ENCODE measurements at places on chromosomes 6 and 20.
A peak's percentile ranks its signal among the peaks of the same experiment; 100 is the strongest.

- H3K4me3 ChIP-seq = no peak overlapping the region
- peak overlapping the region; percentile 9 for H3K27ac ChIP-seq
- no peaks in the 10 kb centered on the region for H3K4me1 ChIP-seq
Measured at GRCh38 chr6:107737397-107737793, 86.7 kb downstream of the SCML4 start.

GRCh38 chr6:87001494-87001893 lies 64.2 kb downstream of the HTR1E start:
- no peaks in the 10 kb centered on the region for H3K4me1 ChIP-seq
- no peak overlapping the region for H3K4me3 ChIP-seq
- no peaks in the 10 kb centered on the region for H3K36me3 ChIP-seq

DNA sequence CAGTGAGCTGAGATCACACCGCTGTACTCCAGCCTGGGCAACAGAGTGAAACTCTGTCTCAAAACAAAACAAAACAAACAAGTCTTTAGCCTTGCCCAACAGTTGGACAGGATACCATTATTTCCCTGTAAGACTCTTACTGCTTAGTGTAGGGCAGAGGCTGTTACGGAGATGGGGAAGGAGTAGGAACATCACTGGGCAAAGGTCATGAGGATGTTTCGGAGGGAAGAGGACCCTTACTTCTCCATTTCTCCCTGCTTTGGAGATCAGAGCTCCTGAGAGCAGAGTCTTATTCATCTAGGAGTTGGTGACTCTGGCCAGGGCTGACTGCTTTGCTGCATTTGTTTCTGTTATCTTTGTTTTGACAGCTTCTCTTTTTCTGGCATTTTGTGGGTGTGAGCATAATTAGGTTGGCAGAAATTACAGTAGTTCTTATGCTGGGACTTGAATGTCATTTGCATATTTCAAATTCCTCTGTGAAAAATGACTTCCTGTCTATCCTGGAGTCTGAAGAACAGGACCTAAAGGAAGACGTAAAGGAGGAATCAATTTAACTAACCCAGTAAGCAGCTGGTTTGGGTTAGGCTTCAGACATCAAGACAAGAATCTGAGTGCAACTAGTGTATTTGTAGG lies 89.0 kb downstream of the CDS2 start:
- H3K27me3 ChIP-seq = no peaks in the 10 kb centered on the region
- peaks cover 14% of the 10 kb centered on the region for H3K4me1 ChIP-seq
- no peak for DNase-seq
- H3K27ac ChIP-seq = peak overlapping the region; percentile 24

DNA sequence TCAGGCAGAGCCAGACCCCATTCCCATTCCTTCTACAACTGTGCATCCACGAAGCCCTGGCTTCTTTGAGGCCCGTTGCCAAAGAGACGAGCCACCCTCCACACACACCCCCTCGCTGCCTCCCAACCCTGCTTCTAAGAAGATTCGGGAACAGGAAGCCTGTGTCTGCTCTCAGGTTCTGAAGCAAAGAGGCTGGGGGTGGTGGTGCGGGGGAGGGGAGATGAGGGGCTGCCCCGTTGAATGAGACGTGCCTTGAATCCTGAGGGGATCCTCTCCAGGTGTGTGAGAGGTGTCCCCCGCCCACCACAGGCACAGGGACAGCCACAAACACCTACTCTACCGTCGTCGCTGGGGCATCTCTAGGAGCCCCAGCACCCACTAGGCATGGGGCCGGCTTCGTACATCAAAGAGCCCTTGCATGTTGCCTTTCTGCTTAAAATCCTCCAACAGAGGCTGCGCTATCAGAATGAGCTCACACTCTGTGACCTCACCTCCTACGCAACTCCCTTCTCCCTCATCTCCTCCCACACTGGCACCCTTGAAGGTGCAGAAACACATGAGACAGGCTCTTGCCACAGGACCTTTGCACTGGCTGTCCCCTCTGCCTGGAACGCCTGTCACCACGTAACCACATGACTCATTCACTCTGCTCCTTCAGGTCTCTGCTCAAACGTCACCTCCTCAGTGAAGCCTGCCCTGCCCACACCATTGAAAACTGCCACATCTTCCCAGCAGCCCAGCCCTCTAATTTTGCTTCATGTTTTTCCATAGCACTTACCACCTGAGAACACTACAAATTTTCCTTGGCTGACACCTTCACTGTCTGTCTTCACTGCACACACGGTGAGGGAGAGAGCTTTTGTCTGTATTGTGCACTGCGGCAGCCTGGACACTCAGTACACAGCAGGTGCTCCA lies 58.5 kb downstream of the PREX1 start:
- peak overlapping the region; percentile 41 for H3K27ac ChIP-seq
- DNase-seq = peak; percentile 72
- peaks cover 4% of the 10 kb centered on the region for H3K27me3 ChIP-seq
- H3K36me3 ChIP-seq = no peaks in the 10 kb centered on the region
- no peak overlapping the region for H3K4me3 ChIP-seq

DNA sequence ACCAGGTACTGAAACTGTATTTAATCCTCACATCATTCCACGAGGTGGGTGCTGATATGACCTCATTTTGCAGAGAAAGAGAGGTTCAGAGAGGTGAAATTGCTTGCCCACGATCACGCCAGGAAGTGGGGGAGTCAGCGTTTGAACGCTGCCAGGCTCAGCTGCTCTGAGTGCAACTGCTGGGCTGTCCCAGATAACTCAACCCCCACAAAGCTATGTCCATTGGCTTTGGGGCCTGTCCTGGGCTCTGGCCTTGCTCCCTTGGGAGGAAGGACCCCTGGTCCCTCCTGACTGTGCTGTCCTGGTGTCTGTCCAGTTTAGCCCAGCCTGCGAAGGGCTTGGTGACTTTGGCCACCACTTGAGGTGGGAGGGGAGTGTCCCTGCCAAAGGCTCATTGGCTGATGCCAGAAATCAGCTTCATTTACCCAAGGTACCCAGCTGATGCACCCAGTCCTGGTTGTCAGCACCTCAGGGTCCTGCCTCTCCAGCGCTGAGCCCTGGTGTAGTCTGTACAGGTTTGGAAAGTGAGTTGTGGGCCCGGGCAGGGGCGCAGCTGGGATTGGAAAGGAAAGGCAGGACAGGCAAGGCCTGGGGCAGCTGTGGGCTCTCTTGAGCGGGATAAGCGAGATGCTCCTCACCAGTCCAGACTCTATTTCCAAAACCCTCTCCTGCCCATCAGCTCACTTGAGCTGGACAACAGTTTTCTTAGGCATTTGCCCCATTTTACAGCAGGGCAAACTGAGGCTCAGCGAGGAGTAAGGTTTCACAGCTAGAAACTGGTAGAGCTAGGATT lies 38.5 kb downstream of the SUN5 start:
- no peak overlapping the region for H3K27ac ChIP-seq
- peaks cover 4% of the 10 kb centered on the region for H3K4me1 ChIP-seq
- H3K36me3 ChIP-seq = no peaks in the 10 kb centered on the region
- H3K4me3 ChIP-seq = no peak overlapping the region
- DNase-seq = no peak
- H3K27me3 ChIP-seq = peaks cover 6% of the 10 kb centered on the region

DNA sequence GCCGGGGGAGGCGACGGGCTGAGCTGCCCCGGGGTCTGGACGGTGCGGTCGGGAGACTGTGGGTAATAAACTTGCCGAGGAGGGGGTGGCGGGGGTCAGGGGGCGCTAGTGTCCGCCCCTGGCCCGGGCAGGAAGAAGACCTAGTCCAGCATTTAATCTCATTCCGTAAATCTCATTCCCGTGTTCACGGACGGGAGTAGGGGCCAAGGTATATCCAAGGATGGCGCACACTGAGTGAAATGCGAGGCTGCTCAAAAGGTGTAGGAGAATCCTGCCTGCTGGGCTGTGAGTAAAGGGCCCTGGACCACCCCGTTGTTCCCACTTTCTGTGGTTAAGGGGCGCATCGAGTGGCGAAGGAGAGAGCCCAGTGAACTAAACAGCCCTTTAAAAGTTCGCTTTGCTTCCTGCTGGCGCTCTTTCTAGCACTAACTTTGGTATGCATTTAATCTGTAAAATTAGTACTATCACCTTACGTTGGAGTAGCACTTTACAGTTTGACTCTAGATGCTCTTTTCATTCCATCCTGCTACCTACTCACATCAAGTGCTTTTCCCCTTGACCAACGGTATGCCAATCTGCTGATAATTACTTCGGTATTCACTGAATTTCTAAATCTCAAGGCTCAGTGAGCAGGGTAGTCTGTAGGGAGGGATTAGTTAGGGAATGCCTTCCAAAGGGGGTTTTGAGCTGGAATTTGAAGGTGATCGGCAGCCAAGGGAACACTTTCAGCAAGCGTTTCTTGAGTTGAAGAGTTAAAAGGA lies 730 bp downstream of the PARD6B start:
- DNase-seq = no peak
- no peaks in the 10 kb centered on the region for H3K36me3 ChIP-seq
- H3K4me3 ChIP-seq = peak overlapping the region; percentile 93
- H3K27me3 ChIP-seq = peaks cover 4% of the 10 kb centered on the region
- peaks cover 33% of the 10 kb centered on the region for H3K4me1 ChIP-seq

- H3K27me3 ChIP-seq = no peaks in the 10 kb centered on the region
- peaks cover 26% of the 10 kb centered on the region for H3K4me1 ChIP-seq
- H3K4me3 ChIP-seq = peak within 1 kb of the TSS; percentile 91
Measured at GRCh38 chr20:35954200-35954906, at the start of gene SCAND1. Gene SCAND1, minus strand, starts transcription at chr20:35954502. Its CDS starts 218 bp downstream, at chr20:35954284.

- DNase-seq = no peak
- no peak overlapping the region for H3K27ac ChIP-seq
- H3K27me3 ChIP-seq = no peaks in the 10 kb centered on the region
- H3K4me1 ChIP-seq = no peaks in the 10 kb centered on the region
- H3K4me3 ChIP-seq = no peak overlapping the region
Measured at GRCh38 chr6:169310983-169311382, 57.3 kb upstream of the THBS2 start.

DNA sequence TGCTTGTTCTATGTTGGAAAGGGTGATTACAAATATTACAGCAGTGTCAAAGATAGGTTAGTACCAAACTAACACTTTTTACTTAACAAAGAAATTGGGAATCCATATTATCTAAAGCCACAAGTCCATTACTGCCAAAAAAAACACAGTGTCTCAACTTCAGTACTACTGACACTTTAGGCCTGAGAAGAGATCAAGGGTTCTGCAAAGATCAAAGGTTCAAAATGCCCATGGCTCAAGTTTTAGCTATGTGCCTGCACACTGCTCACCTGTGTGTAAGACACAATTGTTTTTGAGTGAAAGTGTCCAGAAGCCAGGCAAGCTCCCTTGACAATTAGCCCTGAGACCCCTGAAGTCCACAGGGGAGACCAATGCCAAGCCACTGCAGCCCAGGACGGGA lies 132.6 kb downstream of the ZMYND8 start:
- peaks cover 96% of the 10 kb centered on the region for H3K36me3 ChIP-seq
- no peak for DNase-seq
- no peaks in the 10 kb centered on the region for H3K27me3 ChIP-seq

GRCh38 chr6:82842721-82843120 lies 222.9 kb downstream of the UBE3D start:
- H3K36me3 ChIP-seq = no peaks in the 10 kb centered on the region
- DNase-seq = no peak

DNA sequence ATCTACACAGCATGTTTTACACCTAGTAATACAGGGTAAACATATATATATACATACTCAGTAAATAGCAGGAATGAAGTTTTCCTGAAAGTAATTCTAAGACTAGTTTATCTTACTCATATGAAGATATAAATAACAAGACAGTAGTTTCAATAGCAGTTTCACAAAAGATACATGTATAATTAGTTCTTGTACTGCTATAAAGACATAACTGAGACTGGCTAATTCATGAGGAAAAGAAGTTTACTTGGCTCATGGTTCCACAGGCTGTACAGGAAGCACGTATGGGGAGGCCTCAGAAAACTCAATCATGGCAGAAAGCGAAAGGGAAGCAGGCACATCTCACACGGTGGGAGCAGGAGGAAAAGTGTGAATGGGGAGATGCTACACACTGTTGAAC lies 16.9 kb downstream of the RARS2 start:
- no peaks in the 10 kb centered on the region for H3K27me3 ChIP-seq
- no peak for DNase-seq
- no peak overlapping the region for H3K27ac ChIP-seq
- peaks cover 11% of the 10 kb centered on the region for H3K4me1 ChIP-seq

GRCh38 chr6:154247119-154247861 lies 109.3 kb downstream of the IPCEF1 start:
- H3K27me3 ChIP-seq = no peaks in the 10 kb centered on the region
- peak overlapping the region; percentile 44 for H3K4me3 ChIP-seq
- peaks cover 11% of the 10 kb centered on the region for H3K4me1 ChIP-seq

GRCh38 chr20:57695012-57695411 lies 14.8 kb downstream of the PMEPA1 start:
- H3K36me3 ChIP-seq = no peaks in the 10 kb centered on the region
- no peaks in the 10 kb centered on the region for H3K27me3 ChIP-seq
- peaks cover 43% of the 10 kb centered on the region for H3K4me1 ChIP-seq
- peak; percentile 64 for DNase-seq
- H3K4me3 ChIP-seq = no peak overlapping the region

DNA sequence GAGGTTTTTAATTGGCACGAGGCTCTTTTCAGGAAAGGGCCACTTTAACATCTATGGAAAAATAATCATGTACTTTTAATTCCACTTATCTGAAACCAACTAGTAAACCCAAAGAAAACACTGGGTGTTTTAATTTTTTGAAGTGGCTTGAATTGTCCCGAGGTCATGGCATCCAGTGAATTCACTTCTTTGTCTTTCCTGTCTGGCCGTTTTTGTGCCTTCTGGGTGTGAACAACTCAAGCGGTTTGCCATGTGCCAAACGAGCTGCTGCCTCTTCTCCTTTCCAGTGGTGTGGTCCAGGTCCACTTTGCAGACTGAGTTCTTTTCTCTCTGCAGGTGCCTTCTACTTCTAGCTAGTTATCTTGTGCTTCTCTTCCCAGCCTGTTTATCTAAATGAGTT lies 117.5 kb downstream of the PLCB4 start:
- H3K27ac ChIP-seq = no peak overlapping the region
- DNase-seq = no peak
- H3K27me3 ChIP-seq = no peaks in the 10 kb centered on the region
- H3K4me1 ChIP-seq = no peaks in the 10 kb centered on the region
- H3K4me3 ChIP-seq = no peak overlapping the region
- no peaks in the 10 kb centered on the region for H3K36me3 ChIP-seq

DNA sequence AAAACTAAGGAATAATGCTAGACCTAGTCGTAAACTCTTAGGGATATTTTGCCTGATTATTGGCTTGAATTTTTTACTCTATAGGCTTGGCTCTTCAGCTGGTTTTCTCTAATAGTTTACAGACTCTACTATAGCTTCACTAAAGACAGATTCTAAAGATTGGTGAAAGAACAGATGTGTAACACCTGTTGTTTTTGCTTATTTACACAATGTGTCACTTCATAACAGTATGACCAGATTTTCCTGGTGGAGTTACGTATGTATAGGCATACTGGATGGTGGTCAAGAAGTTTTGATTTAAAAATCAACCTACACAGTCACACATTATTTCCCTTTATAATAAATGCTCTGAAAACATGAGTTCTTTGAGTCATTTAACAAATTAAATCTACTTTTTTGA lies 4.8 kb downstream of the COL19A1 start:
- H3K36me3 ChIP-seq = no peaks in the 10 kb centered on the region
- peaks cover 10% of the 10 kb centered on the region for H3K4me1 ChIP-seq
- no peak for DNase-seq
- peaks cover 14% of the 10 kb centered on the region for H3K27me3 ChIP-seq

GRCh38 chr6:170100046-170100445 lies 190.8 kb downstream of the DLL1 start:
- peaks cover 7% of the 10 kb centered on the region for H3K27me3 ChIP-seq
- no peaks in the 10 kb centered on the region for H3K4me1 ChIP-seq
- no peaks in the 10 kb centered on the region for H3K36me3 ChIP-seq
- no peak overlapping the region for H3K4me3 ChIP-seq

Measured in lower lobe of right lung (tissue), 2 donors.